ENCODE measurements at places on chromosomes 11 and 22.

DNA sequence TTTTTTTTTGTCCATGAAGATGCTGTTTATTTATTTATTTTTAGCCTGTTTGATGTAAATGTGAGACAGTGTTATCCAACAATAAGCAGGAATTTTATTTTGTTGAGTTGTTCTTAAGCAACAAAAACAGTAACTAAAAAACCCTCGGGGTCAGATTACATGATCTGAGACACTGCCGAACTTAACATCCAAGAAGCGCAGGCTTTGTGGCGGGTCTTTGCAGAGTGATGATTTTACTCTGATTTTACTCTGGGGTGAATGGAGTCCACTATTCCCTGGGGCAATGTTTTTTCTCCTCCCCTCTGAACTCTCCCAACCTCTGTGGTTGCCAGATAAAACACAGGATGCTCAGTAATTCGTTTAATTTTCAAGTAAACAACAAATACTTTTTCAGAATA is 450.1 kb upstream of the B3GAT1 start:
- DNase-seq, result no peak

DNA sequence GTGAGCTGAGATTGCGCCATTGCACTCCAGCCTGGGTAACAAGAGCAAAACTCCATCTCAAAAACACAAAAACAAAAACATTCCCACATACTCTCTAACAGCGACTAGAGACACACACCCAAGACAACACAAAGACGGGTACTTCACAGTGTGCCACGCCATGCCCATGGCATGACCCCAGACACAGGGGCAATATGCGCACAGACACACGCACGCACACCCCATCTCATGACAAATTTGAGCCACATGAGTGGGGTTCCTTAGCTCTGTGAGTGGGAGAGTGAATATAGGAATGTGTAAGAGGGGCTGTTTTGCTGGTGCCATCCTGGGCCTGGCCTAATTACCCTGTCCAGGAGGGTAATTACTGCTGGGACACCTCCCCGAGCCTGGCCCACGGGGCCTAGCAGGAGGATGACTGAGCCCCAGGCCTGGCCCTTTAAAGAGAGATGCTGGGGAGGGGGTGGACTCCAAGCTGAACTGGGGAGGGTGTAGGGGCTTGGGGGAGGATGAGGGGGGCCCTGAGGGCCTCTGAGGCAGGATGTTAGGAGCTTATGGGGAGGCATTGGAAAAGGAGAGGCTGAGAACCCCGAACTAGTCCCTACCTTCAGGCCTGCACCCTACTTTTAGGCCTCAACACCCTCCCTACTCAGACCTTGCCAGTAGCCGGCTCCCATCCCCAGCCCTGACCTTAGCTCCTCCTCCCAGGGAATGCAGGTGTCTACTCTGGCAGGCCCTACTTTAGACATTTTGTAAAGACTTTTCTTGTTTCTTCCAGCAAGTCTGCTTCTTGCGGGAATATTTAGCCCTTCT is 1.5 kb downstream of the LTBP3 start:
- DNase-seq, result no peak

GRCh38 chr22:50199829-50200460 is 866 bp upstream of the SELENOO start:
- no peak for DNase-seq

- DNase-seq, result no peak
These were observed 7.9 kb upstream of the ADORA2A start for GRCh38 chr22:24419475-24419850.

DNA sequence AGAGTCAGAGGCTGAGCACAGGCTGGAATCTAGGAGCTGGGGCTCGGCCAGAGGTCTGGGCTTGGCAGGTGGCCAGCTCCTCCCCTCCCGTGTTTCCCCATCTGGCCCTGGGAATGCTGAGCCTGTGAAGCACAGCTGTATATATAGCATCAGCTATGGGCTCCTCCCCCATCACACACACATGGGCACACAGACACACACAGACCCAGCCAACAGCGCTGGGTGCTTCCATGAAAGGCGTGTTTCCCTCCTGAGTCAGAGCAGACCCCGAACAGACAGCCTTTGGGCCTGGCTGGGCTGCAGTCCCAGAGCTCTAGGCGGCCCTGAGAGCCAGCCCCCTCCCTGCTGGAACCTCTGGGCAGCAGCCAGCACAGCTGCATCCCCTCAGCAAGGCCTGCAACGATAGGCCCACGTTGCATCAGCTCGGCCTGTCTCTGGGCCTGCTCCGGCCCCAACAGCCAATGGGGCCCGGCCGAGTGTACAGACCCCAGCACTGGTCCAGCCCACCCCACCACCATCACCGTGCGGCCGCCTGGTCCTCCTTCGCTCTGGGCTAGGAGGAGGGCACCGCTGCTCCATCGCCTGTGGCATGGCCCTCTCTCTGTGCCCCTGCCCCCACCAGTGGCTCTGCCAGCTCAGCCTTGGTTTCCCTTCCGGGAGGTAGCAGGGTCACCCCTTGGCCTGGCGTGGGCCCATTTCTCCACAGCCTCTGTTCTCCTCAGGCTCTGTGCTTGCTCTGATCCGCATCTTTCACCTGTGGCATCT is 7.6 kb upstream of the SERPINH1 start:
- DNase-seq, result peak; percentile 100

GRCh38 chr11:120925944-120926343 is 98.0 kb upstream of the TBCEL start:
- no peak for DNase-seq

DNA sequence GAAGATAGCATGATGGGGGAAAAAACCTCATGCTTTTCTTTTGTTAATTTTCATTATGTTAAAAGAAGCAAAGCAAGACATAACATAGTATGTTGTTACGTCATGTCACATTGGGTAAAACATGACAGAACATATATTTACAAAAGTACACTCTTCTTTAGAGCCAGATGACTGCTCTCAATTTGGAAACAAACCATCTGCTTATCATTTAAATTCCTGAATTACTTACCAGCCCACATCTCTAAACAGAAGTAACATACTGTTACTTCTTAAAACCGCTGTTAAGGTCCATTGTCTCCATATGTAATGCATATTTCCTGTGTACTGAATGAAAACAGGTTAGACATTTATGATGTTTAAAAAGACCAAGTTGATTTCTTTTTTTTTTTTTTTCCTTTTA is 100.0 kb downstream of the TMEM135 start:
- peak; percentile 27 for DNase-seq

GRCh38 chr22:41576877-41577276 is 12.8 kb downstream of the PMM1 start:
- no peak for DNase-seq

- DNase-seq, result no peak
These were observed 39.6 kb upstream of the GRIK4 start for GRCh38 chr11:120471994-120472393.

DNA sequence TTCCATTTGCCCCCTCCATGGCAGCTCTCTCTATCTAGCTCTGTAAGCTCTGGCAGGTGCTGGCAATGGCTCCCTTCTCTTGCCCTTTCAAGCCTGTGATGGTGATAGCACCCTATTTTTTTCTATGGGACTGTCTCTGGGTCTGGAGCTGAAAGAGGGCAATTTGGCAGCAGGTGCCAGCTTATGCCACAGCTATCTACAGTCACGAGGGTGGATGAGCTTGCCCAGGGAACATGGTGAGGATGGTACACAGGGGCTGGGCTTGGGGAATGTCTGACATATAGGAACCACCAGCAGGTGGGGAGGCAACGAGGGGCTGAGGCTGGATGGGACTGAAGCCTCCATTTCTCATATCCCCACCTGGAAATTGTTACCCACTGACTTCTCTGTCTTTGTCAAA is 175.4 kb upstream of the SYT13 start:
- no peak for DNase-seq

GRCh38 chr11:75435571-75435925 is 2.5 kb upstream of the KLHL35 start:
- no peak for DNase-seq

GRCh38 chr11:93986716-93987115 is 34.4 kb upstream of the HEPHL1 start:
- no peak for DNase-seq

DNA sequence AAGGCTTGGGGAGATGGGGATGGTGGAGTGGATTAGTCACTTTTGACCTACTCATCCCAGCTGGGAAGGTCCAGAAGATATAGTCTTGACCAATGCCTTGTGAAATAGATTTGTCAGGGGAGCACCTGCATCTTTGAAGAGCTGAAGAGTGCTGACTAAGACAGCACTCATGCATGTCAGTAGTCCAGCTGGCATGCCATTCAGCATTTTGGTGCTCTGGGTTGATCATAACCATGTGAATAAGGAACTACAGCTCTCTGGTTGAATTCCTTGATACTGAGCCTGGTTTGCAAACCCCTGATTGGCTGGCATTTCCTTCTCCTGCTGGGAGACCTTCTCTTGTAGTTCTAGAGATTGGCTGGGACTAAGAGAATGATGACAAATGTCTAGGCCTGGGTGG is 106.8 kb upstream of the ALX4 start:
- DNase-seq, result no peak

DNA sequence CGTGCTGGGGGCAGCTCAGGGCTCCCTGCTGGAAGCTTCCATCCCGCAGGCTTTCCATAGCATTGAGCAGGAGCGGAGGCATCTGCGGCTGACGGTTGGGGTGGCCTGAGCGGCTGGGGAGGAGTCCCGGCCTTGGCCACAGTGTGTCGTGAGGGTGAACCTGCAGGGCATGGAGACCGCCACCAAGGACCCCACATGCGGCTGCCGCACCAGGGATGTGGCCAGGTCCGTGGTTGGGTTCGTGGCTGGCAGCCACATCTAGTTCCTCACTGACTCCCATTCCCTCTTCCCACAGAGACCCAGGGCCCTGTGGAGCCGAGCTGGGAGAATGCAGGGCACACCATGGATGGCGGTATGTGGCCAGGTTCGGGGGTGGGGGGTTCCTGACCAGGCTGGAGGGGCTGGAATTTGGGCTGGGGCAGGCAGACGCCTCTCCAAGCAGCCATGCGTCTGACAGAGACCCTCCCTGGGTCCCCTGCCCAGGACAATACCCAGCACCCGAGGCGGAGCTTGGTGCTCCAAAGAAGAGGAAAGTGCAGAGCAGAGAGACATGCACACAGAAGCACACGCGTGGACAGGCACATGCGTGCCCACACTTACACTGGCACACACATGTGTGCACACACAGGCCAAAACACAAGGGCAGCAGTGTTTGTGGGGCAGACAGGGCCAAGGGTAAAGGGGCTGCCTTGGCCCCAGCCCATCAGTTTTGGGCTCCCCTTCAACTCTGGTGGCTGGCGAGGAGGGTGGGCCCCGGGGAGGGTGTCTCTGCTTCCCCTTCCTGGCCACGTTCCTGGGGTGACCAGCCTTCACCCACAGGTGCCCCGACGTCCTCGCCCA is 2.7 kb downstream of the MUC5B start:
- no peak for DNase-seq

GRCh38 chr11:68835749-68836148 is 6.0 kb downstream of the CPT1A start:
- no peak for DNase-seq

DNA sequence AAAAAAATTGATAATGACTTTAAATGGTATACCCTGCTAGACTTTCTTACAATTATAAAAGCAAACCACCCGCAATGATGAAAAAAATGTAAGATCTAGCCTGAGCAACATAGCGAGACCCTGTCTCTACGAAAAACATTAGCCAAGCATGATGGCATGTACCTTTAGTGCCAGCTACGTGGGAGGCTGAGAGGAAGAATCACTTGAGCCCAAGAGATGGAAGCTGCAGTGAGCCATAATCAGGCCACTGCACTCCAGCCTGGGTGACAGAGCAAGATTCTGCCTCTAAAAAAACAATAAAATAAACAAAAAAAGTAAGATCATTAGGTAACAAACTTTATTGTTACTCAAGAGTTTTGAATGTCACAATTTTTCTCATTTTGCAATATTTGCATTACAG is 39.2 kb downstream of the KMT5B start:
- no peak for DNase-seq

- DNase-seq, result peak; percentile 98
These were observed 25.4 kb upstream of the SMTN start for GRCh38 chr22:31055635-31056159.

DNA sequence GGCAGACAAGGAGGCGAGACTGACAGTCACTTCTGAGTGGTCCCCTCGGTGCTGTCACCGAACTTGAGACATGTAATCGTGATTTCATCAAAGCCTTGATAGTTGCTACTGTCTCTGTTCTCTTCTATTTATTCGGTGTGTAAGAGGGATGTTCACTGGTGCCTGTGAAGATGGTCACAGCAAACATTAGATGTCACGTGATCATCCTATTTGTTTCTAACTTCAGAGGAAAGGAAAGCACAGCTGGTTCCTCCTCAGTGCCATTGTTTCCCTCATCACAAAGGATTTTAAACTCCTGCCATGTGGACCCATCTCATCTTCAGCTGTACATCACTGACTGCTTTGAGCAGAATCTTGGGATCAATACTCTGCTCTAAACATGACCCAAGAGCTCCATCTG is 73.1 kb upstream of the CLMP start:
- DNase-seq, result no peak

DNA sequence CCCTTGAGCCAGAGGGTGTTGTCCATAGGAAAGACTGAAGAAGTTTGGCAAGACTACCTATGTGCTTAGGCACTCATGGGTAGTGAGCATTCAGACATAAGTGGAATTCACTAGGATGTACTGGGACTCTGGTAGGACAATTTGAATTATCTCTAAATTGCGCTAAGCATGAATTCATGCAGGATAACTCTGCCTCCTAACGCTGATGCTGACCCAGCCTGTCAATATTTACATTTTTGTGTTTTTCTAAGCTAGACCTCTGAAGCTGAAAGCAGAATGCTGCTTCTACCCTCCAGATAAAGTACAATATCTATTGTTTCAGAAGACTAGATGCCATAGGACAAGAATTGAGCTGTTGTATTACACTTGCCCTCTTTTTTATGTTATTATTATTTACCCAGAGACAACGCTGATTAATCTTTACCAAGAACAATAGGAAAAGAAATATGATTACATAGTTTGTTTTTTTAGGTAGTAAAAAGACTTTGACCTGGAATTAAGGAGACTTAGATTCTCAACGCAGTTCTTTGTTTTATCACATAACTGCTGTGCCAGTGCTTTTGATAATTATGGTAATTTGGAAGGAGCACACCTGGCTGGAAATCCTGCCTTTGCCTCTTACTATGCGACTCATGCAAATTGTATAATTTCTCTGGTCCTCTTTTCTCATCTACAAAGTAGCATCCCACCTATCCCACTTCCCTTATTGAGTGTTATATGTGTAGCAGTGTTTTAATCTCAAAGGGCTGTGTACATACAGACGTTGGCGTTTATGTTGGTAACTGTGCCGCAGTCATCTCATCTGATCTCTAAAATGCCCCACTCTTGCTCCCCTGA is 21.2 kb upstream of the GRAMD1B start:
- DNase-seq, result no peak

DNA sequence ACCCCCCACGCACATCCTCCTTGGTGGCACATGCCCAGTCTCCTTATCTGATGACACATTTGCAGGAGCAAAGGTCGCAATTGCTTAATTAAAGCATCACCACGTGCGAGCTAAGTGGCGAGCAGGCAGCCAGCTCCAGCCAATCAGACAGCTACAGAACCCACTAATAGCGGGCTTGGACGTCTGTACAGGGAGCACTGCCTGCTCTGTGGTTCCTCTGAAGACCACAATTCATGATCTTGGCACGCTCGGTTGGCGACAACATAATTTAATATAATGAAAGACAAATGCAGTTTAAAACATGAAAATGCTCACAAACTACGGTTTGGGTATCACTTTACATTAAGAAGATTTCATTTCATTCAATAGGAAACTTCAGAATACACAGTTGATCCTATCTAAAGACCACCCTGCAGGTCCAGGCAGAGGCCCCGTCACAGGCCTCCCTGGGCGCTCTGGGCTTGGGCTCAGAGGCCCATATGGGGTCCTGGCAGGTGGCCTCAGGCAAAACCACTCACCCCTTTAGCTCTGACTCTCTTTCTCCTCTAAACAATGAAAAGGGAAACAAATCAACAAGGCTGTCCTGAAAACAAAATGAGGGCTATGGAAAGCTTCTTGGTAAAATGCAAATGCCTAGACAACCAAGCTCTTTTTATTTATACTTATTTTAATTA is 10.4 kb downstream of the PACSIN2 start:
- DNase-seq, result no peak

All from AG04450 (cell line).